ENCODE measurements at places on chromosomes 3 and 15. TPM values are rescaled to one million over a fixed set of nuclear protein-coding genes. Genes with fewer than 3 reads are reported as not detected.

GRCh38 chr3:50567386-50568167 lies at the start of gene C3orf18:
C3orf18 (minus strand) TSS chr3:50567747; CDS start chr3:50565699, 2,048 bp downstream.
- DNase-seq: peak; percentile 94

- DNase-seq: peak; percentile 98
Measured at GRCh38 chr15:67097930-67098740, 32.7 kb downstream of the SMAD3 start.

DNA sequence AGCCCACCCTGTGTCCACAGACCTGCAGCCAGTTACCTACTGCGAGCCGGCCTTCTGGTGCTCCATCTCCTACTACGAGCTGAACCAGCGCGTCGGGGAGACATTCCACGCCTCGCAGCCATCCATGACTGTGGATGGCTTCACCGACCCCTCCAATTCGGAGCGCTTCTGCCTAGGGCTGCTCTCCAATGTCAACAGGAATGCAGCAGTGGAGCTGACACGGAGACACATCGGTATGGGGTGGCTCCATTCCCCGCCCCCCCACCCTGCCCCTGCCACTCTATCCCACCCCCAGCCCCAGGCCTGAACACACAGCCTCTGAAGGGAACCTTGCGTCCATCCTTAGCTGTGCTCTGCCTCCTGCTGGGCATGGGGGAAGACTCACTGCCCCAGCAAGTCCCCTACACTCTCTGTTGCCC lies 73.2 kb downstream of the AAGAB start:
- no peak for DNase-seq

Gene ANKRD63
- total RNA-seq: not detected

DNA sequence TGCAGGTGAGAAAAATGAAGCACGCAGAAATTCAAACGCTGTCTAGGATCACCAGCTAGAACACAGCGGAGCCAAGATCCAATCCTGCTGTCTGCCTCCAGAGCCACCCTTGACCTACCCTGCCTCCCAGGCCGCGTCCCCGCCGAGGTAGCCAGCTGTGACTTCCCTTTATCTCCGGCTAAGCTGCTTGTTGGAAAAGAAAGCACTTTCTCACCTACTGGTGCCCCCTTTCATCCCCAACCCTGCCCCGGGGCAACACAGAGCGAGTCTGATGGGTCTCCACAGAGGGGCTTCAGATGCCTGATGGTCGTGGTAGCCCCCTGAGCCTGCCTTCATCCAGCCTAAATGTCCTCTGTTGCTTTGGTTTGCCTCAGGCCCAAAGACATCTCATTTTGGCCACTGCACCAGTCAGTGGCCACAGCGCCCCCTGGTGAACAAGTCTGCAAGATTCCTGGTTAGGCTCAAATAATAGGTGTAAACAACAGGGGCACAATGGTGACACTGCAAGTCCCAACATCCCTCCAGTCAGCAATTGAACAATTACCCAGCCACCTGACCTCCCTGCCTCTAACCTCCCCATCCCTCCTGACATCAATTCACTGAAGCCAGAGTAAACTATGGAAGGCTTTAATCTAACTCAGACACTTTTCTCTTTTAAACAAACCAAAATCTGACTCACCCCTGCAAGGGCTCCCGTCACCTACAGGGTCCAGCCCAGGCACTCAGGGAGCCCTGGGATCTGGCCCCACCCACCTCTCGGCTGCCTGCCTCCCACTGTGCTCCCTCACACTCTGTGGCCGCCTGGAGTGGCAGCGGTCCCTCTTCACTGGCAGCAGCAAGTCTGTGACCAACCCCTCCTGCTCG lies 27.3 kb upstream of the BCL2L10 start:
- peak; percentile 80 for DNase-seq

Gene GUCA1C
- total RNA-seq: not detected

DNA sequence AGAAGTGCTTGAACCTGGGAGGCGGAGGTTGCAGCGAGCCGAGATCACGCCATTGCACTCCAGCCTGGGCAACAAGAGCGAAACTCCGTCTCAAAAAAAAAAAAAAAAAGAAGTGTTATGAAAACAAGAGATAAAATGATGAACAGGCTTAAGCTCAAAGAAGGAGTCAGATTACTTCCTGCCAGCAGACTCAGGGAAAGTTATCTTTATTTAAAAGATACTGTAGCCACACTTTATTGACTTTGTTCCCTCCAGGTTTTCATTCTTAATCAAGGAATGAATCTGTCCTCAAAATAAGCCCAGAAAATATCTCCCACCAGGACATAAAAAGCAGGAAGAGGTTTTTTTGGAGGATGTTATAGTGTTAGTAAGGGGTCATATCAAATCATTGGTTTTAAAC lies 176.5 kb upstream of the KCNMB2 start:
- no peak for DNase-seq

Gene DOCK3
- 1.4 TPM for total RNA-seq

- no peak for DNase-seq
Measured at GRCh38 chr3:151537726-151538125, 76.9 kb upstream of the IGSF10 start.

DNA sequence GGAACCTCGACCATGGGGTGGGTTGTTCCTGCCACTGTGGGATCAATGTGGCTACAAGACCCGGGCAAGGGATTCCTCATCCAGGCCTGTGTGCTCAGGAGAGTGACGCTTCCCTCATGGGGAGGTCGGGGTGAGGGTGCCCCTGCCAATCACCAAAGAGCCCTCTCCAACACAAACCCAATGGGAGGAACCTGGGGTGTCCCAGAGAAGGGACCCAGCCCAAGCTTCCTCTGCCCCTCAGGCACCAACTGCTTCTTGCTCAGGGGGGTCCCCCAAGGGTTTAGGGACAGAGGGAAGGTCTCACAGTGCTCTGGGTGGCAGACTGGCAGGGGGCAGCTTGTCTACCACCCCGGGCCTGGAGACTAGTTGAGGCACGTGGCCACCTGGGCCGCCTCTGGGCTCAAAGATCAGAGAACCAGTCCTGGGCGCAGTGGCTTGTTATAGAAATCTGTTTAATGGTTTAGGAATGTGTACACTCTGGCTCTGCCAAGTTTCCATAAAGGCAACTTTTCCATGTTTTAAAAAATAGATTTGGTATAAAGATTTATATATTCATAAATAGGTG lies 26.6 kb downstream of the GP9 start:
- no peak for DNase-seq

Gene LTK
- 6.4 TPM for total RNA-seq

DNA sequence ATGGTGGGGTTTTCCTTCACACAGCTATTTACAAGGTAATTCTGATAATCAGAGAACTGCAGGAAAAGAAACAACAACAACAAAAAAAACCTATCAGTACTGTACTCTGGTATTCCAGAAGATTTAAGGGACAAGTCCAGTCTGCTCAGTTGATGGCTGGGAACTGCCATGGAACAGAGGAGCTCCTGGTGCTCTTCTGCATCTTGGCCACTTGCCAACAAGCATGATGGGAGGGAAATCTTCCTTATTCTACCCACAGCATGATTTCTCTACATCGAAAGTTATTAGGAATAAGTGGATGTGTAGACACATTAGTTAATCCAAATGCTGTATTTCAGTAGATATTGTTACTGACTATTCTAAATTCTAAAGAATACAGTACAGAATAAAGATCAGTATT lies 51.7 kb downstream of the RASGRP1 start:
- DNase-seq: no peak

GRCh38 chr3:178159691-178160220 lies 376.5 kb upstream of the KCNMB2 start:
- no peak for DNase-seq

Gene PLSCR5
- total RNA-seq: not detected

DNA sequence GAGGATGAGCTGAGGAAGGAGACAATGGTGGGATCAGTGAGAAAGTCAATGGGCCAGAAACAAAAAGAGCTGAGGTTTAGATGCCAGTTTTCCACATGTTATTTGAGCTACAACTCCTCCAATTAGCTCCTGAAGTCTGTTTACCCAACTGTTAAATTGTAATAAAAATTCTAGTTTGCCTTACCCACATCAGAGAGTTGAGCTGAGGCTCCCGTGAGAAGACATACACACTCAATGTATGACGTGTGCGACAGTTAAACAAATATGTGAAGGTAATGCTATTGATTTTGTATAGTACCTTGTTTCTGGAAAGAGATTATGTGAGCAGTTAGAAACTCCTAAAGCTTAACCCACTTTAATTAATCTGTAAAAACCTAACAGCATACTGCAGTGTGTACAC lies 318.1 kb upstream of the GRM7 start:
- no peak for DNase-seq

DNA sequence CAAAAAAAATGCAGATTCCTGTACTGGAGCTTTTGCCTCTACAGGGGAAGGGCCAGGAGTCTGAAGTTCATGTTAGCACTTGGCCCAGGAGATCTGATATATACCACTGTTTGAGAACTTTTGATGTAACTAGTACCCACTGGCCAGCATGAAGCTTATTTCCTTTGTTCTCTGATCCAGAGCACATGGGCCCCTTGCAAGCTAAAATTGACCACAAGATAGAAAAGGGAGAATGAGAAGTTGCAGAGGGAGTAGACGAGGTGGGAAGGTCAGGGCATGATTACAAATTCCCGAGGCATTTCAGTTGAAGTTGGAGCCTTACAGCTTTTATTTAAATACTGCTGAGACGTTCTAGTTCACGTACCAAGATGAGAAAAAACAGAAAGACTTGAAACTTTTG lies 28.2 kb downstream of the TGM4 start:
- no peak for DNase-seq

Gene IL16
- 0.32 TPM for total RNA-seq

- DNase-seq: no peak
Measured at GRCh38 chr3:11565072-11565471, 78.6 kb downstream of the VGLL4 start.

DNA sequence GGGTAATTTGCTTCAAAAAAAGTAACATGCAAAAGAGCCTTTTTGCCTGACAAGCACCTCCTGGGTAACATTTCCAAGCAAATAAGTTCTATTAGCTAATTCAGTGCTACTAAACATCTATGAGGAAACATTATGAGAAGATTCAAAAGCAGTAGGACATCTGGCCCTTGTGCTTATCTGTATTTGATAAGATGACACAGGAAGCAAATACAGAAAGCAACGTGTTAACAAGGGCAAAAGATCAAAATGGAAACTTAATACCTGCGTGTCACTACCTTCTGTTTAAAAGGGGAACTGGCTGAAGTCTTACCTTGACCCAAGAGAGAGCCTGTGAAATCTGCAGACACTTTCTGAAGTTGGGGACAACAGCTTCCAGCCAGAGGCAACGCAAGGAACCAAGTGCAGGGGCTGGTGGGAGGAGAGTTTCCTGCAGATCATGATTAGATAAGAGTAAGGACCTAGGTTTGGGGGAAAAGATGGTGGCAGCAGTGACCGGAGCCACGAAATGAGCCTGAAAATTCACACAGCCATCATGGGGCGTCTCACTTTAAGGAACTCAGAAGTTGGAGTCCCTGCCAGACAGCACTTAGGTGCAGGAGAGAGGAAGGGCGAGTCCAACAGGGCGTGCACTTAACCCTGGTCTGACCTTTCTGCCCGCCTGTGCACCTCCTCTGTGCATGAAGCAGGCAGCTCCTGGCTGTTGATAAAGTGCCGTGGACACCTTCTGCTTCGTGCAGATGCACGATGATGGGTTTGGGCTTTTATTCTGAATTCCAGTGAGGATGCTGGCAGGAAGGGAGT lies 153.6 kb upstream of the BHLHE40 start:
- DNase-seq: no peak

DNA sequence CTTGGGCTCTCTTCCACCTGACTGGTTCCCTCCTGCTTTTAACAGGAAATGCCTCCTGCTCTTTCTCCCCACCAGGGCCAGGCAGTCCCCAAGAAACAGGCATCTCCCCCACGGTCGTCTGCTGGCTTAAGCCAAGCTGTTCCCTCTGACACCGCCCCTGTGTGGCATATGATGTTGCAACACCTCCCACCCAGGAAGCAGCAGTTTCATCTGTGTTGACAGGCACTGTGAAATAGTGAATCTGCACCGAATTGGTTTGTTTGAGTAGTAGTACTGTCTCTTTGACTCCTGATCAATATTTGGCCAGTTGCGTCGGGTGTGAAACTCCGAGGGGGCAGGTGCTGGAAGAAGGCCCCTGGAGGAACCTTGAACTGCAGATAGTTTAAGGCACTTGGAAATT lies 188.8 kb downstream of the FEZF2 start:
- no peak for DNase-seq

Gene CKMT1A
- total RNA-seq: not detected

GRCh38 chr3:11655196-11655928 lies 11.6 kb upstream of the VGLL4 start:
- peak; percentile 15 for DNase-seq

DNA sequence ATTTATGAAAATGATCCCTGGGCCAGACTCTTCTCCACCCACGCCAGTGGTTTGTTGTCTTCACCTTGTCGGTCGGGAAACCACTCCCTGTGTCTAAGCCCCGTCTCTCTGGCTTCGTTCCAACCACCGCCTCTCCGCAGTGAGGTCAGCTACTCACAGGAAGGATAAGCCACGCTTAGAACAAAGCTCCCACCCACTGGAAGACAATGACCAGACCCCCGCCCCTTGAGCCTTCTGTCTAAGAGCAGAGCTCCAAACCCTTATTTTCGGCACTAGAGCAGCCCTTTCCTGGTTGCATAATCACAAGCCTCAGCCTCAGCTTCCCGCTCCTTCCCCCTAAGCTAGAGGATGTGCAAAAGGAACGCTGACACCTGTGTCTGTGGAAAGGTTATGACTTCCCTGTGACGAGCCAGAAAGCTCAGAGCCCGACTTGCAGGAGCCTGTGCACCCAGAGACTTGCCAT lies 114.9 kb upstream of the MEF2A start:
- no peak for DNase-seq

Gene DYNLT2B
- total RNA-seq: 12.0 TPM

DNA sequence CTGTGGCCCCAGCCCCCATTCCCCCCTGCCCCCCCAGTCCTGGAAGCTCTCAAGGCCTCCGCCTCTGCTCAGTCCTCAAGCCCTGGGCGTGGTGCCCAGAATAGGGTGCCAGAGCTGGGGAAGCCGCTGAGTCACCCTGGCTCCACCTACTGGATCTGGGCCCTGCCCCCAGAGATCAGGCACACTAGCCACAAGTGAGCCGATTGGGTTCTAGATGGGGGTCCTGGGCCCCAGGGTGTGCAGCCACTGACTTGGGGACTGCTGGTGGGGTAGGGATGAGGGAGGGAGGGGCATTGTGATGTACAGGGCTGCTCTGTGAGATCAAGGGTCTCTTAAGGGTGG lies 5.7 kb downstream of the EIF4G1 start:
- DNase-seq: peak; percentile 98

- DNase-seq: no peak
Measured at GRCh38 chr3:52481819-52482521, 13.2 kb upstream of the STAB1 start.

GRCh38 chr3:3618623-3619022 lies 180.6 kb upstream of the LRRN1 start:
- DNase-seq: no peak

Data from myocyte (in vitro differentiated cells).